ENCODE measurements at places on chromosomes 7 and 10. TPM values are rescaled to one million over a fixed set of nuclear protein-coding genes. Genes with fewer than 3 reads are reported as not detected.

DNA sequence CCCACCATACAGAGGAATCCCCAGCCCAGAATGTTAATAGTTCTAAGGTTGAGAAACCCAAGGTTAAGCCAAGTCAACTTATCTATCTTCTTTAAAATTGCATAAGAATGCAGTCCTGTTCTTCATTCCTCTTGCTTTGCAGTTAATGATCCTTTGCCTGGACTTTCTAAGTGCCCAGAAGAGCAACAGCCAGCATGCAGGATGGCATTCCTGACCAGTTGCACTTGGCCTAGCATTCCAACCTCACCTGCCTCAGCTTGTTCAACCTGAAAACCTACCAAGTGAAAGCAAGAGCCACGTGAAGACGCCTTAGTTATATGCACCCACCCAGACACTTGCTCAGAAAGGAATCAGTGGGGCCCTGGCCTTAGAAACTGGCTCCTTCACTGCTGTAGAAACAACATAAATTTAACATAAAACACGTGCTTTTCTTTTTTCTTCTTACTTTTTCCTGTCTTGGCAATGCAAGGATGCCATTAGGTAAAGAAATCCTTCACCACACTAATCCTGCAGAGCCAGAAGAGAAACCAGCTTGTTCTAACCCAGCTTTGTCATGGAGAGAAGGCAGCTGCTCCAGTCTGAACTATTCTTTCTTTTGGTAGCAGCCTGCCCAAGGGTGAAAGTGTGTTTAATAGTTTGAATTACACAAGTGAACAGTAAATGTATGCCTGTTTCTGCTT, 25.0 kb downstream of the EGFR start:
- no peak for DNase-seq

GRCh38 chr7:27080844-27081436, 14.9 kb downstream of the HOXA1 start:
- no peak for DNase-seq

DNA sequence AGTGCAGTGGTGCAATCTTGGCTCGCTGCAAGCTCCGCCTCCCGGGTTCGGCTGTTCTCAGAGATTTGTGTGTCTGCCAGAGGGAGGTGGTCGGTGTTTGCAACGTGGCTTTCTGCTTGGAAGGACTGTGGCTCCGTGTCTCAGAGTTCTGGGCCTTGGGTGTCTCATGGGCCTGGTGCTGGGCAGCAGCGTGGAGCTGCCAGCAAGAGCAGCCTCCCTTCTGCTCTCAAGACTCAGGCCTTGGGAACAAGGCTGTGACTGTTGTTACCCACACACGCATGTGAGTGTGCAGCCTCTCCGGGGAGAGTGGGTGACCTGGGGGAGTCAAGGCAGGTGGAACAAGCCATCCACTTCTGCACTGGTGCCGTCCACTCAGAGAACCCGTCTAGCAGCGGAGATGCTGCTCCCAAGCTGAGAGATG, 52.0 kb downstream of the VIPR2 start:
- no peak for DNase-seq

GRCh38 chr10:10056961-10057360, 960.7 kb upstream of the CELF2 start:
- DNase-seq: no peak

DNA sequence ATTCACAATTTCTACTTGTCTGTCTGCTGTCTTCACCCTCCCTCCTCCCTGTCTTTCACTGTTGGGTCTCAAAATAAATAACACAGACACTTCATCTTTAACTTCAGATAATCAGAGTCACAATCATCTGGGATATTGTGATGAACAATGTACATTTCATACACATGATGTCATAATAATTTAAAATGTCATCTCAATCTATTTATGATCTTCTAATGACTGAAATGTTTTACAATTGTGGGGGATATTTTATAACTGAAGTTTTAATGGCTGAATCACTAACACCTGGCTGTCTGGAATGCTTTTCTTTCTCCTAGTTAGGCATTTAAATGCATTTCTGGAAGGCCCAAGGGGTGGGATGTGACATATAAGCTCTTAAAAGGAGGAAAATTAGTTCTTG, 859.8 kb downstream of the LRMDA start:
- DNase-seq: no peak

Gene MGAM2
- not detected for total RNA-seq

- no peak for DNase-seq
Measured at GRCh38 chr7:6284055-6284400, 11.6 kb upstream of the CYTH3 start.

Gene CLDN3
- not detected for total RNA-seq

Gene IGFBP3
- 60.6 TPM for total RNA-seq

Data from esophagus muscularis mucosa (tissue), 4 donors.